ENCODE measurements at places on chromosomes 2 and 18.
A peak's percentile ranks its signal among the peaks of the same experiment; 100 is the strongest.

DNA sequence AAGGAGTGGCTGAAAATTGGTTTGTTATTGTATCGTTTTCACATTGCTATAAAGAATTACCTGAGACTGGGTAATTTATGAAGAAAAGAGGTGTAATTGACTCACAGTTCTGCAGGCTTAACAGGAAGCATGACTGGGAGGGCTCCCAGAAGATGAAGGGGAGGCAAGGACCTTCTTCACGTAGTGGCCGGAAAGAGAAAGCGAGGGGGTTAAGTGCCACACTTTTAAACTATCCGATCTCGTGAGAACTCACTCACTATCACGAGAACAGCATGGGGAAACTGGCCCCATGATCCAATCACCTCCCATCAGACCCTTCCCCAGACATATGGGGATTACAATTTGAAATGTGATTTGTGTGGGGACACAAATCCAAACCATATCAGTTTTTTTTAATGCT lies 81.6 kb downstream of the FBXO15 start:
- no peak for DNase-seq

DNA sequence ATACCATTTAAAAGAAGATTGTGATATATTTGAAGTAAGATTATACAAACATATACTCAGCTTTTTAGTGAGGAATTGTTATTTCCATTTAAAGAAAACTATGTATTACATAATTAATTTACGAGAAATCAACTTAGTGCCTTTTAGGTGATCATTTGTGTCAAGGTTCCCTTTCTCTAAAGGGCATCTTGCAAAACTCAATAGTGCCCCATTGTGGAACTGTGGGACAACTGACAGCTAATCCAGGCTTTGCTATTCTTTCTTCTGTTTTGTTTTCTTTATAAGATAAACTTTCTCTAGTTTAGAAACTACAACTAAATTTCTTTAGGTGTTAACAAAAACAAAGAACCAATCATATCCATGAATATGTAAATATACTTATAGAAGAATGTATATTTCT lies 24.3 kb upstream of the VIT start:
- DNase-seq = peak; percentile 66

- DNase-seq = no peak
Measured at GRCh38 chr2:27201675-27202074, 10.2 kb upstream of the ATRAID start.

GRCh38 chr2:62475172-62476011 lies 30.6 kb downstream of the TMEM17 start:
- DNase-seq = no peak

DNA sequence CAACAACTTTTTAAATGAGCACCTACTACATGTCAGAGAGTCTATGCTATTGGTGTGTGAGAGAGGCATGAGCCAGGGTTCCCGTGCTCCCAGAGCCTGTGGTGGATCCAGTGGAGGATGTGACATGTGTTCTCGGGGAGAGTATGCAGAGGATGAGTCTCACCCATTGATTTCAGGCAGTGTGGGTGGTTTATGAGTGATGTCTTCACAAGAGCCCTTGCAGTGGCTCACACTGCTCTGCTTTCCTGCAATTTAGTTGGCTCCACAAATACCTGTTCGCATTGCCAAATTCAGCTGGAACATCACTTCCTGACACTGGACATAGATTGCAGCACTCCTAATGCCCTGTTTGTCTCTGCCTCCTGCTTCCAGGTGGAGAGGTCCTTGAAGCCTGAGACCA lies 243.6 kb upstream of the CXCR4 start:
- no peak for DNase-seq

GRCh38 chr18:24322584-24323136 lies 75.0 kb downstream of the OSBPL1A start:
- DNase-seq = no peak

DNA sequence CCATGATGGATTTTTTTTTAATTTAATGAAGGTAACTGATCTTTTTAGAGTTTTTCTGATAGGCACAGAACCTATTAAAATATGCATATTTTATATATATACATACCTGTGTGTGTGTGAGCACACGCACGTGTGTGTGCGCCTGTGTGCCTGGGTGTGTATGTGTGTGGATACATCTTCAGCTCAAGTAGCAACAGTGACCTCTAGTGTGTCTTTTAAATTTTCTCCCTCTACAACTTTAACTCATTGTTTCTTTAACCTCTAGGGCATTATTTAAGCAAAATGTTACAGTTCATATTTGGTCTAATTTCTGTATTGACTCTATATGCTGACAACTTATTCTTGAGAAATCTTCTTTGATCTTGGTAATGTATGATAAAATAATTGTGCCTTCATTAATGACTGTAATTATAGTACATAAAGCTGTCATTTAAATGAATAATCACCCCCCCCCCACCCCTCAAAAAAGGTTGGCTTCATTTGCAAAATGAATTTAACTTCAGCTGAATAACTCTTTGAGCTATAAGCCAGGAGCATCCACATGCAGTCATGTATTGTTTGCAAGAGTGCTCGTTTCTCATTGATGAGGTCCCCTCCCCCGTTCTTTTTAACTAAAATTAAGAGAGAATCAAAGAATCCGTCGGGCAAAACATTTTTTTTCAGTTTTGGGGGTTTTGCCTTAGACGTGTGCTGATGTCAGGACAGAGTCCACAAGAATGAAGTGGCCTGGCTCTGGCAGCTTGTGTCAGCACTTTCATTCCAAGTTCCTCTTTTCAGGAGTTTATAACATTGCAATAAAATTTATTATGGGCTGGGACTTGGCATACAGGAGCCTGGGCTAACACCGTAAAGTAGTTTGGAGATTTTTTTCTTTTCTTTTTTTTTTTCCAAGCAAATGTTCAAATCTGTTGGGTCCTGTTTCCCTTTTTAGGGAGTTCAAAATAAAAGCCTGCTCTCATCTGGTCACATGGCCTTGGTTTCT lies 80.0 kb downstream of the ETAA1 start:
- peak; percentile 61 for DNase-seq

GRCh38 chr2:73931531-73932500 lies 5.1 kb downstream of the DGUOK start:
- peak; percentile 87 for DNase-seq

DNA sequence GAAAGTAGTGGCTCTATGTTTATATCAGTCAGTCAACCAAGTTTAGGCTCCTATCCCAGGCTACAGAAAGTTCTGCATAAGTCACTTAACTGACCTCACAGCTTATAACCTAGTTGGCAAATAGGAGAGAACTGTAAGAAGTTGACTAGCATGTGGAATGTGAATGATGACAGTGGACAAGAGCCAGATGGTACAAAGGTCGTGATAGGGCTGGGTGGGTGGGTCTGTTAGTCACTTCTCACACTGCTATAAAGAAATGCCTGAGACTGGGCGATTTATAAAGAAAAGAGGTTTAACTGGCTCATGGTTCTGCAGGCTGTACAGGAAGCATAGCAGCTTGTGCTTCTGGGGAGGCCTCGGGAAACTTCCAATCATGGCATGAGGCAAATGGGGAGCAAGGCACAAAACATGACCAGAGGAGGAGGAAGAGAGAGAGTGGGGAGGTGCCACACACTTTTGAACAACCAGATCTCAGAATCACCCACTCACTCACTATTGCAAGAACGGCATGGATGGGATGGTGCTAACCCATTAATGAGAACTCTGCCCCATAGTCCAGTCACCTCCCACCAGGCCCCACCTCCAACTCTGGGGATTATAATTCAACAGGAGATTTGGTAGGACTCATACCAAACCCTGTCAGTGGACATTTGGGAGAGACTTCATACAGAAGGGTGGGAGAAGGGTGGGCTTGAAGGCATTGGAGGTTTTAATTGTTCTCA lies 68.8 kb downstream of the LTBP1 start:
- DNase-seq = peak; percentile 63

All from ELR (cell line).